ENCODE measurements at places on chromosomes 12 and 14.

GRCh38 chr12:19454837-19455236 is 15.5 kb downstream of the AEBP2 start:
- H3K27ac ChIP-seq, result no peak overlapping the region
- H3K4me1 ChIP-seq, result peaks cover 16% of the 10 kb centered on the region
- H3K27me3 ChIP-seq, result no peaks in the 10 kb centered on the region
- DNase-seq, result no peak

- no peak overlapping the region for H3K27ac ChIP-seq
- DNase-seq, result no peak
- no peaks in the 10 kb centered on the region for H3K4me1 ChIP-seq
- H3K36me3 ChIP-seq, result peaks cover 58% of the 10 kb centered on the region
Measured at GRCh38 chr14:103499709-103500108, 22.9 kb downstream of the CKB start.

DNA sequence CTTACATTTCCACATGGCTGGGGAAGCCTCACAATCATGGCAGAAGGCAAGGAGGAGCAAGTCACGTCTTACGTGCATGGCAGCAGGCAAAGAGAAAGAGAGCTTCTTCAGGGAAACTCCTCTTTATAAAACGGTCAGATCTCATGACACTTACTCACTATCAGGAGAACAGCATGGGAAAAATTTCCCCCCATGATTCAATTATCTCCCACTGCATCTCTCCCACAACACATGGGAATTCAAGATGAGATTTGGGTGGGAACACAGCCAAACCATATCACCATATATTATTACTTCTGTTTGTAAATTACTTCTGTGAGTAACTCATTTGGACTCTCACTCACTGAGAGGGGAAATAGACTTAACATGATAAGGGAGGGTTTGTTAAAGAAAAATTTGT is 1496.8 kb upstream of the TMEM132C start:
- DNase-seq, result no peak
- H3K4me1 ChIP-seq, result no peaks in the 10 kb centered on the region
- peak overlapping the region; percentile 81 for H3K4me3 ChIP-seq
- H3K27me3 ChIP-seq, result no peaks in the 10 kb centered on the region
- H3K27ac ChIP-seq, result peak overlapping the region; percentile 17

- no peak overlapping the region for H3K4me3 ChIP-seq
- no peak for DNase-seq
Measured at GRCh38 chr14:94386085-94387031, 2.0 kb downstream of the SERPINA1 start.

DNA sequence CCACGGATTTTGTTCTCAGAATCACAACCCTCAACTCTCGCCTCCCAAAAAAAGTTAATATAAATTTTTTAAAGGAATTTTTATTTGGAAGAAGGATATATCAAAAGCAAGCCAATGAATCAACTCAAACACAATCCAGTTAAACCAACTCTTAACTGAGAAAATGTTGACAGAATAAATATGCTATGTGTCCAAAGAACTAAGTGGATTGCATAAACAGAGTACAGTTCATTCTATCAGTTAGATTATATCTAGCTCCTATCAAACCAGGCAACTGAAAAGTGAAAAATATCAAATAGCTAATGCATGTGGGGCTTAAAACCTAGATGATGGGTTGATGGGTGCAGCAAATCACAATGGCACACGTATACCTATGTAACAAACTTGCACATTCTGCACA is 16.6 kb downstream of the SLC41A2 start:
- H3K27me3 ChIP-seq, result no peaks in the 10 kb centered on the region
- no peaks in the 10 kb centered on the region for H3K4me1 ChIP-seq
- no peak for DNase-seq
- no peak overlapping the region for H3K27ac ChIP-seq
- H3K36me3 ChIP-seq, result no peaks in the 10 kb centered on the region

- no peaks in the 10 kb centered on the region for H3K27me3 ChIP-seq
- peaks cover 9% of the 10 kb centered on the region for H3K36me3 ChIP-seq
- peak overlapping the region; percentile 2 for H3K4me3 ChIP-seq
- DNase-seq, result no peak
- peaks cover 85% of the 10 kb centered on the region for H3K4me1 ChIP-seq
- no peak overlapping the region for H3K27ac ChIP-seq
Measured at GRCh38 chr12:104506676-104507401, 50.1 kb downstream of the CHST11 start.

- H3K4me3 ChIP-seq, result no peak overlapping the region
- H3K27ac ChIP-seq, result no peak overlapping the region
- H3K36me3 ChIP-seq, result no peaks in the 10 kb centered on the region
- no peaks in the 10 kb centered on the region for H3K4me1 ChIP-seq
- no peak for DNase-seq
- H3K27me3 ChIP-seq, result peaks cover 4% of the 10 kb centered on the region
Measured at GRCh38 chr14:24853446-24853845, 196.5 kb downstream of the STXBP6 start.

GRCh38 chr12:78101946-78102635 is 271.4 kb downstream of the NAV3 start:
- no peak overlapping the region for H3K27ac ChIP-seq
- H3K4me1 ChIP-seq, result no peaks in the 10 kb centered on the region
- no peak for DNase-seq
- H3K36me3 ChIP-seq, result no peaks in the 10 kb centered on the region

- no peak overlapping the region for H3K27ac ChIP-seq
- DNase-seq, result no peak
- H3K36me3 ChIP-seq, result no peaks in the 10 kb centered on the region
Measured at GRCh38 chr14:97517566-97518234, 720.5 kb downstream of the VRK1 start.

- DNase-seq, result no peak
- no peaks in the 10 kb centered on the region for H3K36me3 ChIP-seq
- peaks cover 35% of the 10 kb centered on the region for H3K4me1 ChIP-seq
- peak overlapping the region; percentile 57 for H3K27ac ChIP-seq
Measured at GRCh38 chr12:52022841-52023181, 16.1 kb downstream of the TAMALIN start.

- H3K27ac ChIP-seq, result no peak overlapping the region
- H3K27me3 ChIP-seq, result peaks cover 2% of the 10 kb centered on the region
- DNase-seq, result no peak
- no peaks in the 10 kb centered on the region for H3K4me1 ChIP-seq
- no peaks in the 10 kb centered on the region for H3K36me3 ChIP-seq
Measured at GRCh38 chr12:66092559-66093269, 37.8 kb downstream of the LLPH start.

GRCh38 chr12:92690601-92691000 is 12.2 kb upstream of the PLEKHG7 start:
- H3K4me1 ChIP-seq, result no peaks in the 10 kb centered on the region
- H3K27me3 ChIP-seq, result no peaks in the 10 kb centered on the region
- H3K27ac ChIP-seq, result no peak overlapping the region
- no peak overlapping the region for H3K4me3 ChIP-seq
- no peak for DNase-seq
- no peaks in the 10 kb centered on the region for H3K36me3 ChIP-seq

- no peaks in the 10 kb centered on the region for H3K4me1 ChIP-seq
- no peak overlapping the region for H3K27ac ChIP-seq
- no peak overlapping the region for H3K4me3 ChIP-seq
Measured at GRCh38 chr12:76633415-76633814, 73.8 kb upstream of the OSBPL8 start.

GRCh38 chr12:13101821-13102375 is 1.6 kb downstream of the GSG1 start:
- peak; percentile 38 for DNase-seq
- no peaks in the 10 kb centered on the region for H3K27me3 ChIP-seq
- peak overlapping the region; percentile 63 for H3K4me3 ChIP-seq

GRCh38 chr12:68481181-68481941 is 129.3 kb upstream of the RAP1B start:
- H3K4me3 ChIP-seq, result peak overlapping the region; percentile 13
- no peak for DNase-seq
- H3K27me3 ChIP-seq, result no peaks in the 10 kb centered on the region

DNA sequence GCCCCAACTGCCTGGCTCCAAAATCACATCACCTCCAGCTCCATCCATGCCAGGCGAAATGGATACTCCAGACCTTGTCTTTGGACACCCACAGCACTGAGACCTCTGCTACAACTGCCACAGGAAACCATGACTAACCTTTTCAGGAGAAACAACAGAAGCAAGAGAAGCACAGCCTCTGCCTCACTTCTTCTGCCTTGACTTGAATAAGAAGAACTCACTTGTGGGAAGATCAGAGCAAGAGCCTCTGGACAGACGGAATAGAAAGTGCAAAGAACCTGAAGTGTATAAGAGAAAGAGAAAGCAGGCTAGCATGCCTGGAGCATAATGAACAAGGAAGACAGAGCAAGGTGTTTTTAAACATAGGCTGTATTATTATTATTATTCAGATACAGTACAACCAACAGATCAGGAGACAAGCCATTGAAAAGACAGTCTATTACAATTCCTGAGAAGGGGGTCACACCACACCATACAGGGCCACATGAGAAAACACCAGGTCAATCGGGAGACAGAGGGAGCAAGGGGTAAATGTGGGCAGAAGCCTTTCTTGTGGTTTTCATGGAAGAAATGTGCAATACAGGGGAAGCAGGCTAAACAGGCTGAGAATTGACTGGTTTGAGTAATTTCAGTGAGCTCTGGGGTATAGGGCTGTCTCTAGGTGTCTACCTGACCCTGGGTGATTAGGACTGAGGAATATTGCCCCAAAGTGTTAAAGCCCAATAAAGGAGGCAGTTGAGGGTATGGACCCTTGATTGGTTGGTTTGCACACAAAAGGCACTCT is 7.4 kb upstream of the OR10P1 start:
- H3K27me3 ChIP-seq, result peaks cover 2% of the 10 kb centered on the region
- H3K27ac ChIP-seq, result no peak overlapping the region
- no peak overlapping the region for H3K4me3 ChIP-seq
- DNase-seq, result peak; percentile 34
- no peaks in the 10 kb centered on the region for H3K4me1 ChIP-seq

DNA sequence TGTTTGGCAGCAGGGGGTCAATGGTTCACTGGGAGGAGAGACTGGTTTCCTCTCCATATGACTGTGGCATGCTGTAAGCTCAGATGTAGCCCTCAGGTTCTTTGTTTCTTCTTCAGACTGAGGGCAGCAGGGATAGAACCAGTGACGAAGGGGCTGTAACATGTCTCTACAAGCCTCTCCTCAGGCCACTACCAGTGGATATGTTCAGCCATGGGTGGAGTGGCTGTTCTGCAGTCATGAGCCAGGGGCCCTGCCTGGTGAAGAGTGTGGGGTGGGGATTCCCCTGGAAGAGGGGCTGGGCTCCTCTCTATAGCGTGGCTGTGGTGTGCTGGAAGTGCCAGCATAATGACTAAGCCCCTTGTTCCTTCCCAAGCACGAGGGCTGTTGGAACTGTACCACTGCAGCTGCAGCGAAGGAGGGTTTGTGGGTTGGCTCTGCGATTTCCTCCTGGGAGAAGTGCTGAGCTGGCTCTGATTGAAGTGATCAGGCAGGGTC is 55.8 kb downstream of the CMAS start:
- no peaks in the 10 kb centered on the region for H3K27me3 ChIP-seq
- no peak overlapping the region for H3K4me3 ChIP-seq
- H3K27ac ChIP-seq, result no peak overlapping the region
- H3K36me3 ChIP-seq, result no peaks in the 10 kb centered on the region
- no peak for DNase-seq
- H3K4me1 ChIP-seq, result peaks cover 3% of the 10 kb centered on the region

DNA sequence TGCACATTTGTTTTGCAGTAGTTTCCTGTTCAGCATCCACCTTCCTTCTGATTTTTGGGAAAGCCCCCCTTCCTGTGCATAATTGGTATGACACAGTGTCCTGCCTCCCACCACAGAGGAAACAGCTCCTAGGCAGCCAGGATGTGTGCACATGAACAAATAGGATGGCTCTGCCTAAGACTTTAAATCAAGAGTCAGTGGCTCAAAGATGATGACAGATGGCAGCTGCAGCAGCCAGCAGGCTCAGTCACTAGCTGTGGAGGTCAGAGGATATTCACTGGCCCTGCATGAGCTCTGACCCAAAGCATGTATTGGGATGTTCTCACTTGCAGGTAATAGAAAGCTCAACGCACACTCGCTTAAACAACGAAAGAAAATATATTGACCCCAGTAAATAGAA is 90.3 kb downstream of the KCNK10 start:
- no peaks in the 10 kb centered on the region for H3K4me1 ChIP-seq
- peaks cover 3% of the 10 kb centered on the region for H3K27me3 ChIP-seq
- no peaks in the 10 kb centered on the region for H3K36me3 ChIP-seq
- H3K27ac ChIP-seq, result no peak overlapping the region

GRCh38 chr12:27474344-27474743 is 27.8 kb downstream of the SMCO2 start:
- H3K36me3 ChIP-seq, result no peaks in the 10 kb centered on the region
- no peak overlapping the region for H3K27ac ChIP-seq
- no peaks in the 10 kb centered on the region for H3K4me1 ChIP-seq
- H3K4me3 ChIP-seq, result no peak overlapping the region
- DNase-seq, result no peak

DNA sequence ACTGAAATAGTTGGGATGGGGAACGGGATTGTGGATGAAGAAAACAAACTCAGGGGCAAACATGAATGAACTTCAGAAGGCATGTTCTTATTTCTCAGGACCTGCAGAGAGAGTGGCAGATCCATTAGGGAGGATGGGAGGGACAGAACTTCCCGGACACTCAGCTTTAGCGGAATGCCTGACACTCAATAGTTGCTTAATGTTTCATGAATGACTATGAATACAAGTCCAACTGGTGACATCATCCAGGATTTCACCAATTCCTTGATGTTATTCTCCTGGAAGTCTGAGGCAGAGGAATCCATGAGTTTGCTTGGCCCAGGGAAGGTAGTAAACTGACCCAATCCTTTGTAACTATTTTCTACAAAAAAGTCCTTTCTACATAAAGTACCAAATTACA is 37.8 kb upstream of the LRRC10 start:
- no peak overlapping the region for H3K27ac ChIP-seq
- no peak overlapping the region for H3K4me3 ChIP-seq
- H3K36me3 ChIP-seq, result no peaks in the 10 kb centered on the region
- H3K27me3 ChIP-seq, result peaks cover 8% of the 10 kb centered on the region
- DNase-seq, result no peak

GRCh38 chr12:96985515-96986362 is 78.7 kb downstream of the NEDD1 start:
- H3K4me1 ChIP-seq, result peaks cover 11% of the 10 kb centered on the region
- H3K36me3 ChIP-seq, result no peaks in the 10 kb centered on the region
- peak; percentile 5 for DNase-seq
- H3K4me3 ChIP-seq, result peak overlapping the region; percentile 14

DNA sequence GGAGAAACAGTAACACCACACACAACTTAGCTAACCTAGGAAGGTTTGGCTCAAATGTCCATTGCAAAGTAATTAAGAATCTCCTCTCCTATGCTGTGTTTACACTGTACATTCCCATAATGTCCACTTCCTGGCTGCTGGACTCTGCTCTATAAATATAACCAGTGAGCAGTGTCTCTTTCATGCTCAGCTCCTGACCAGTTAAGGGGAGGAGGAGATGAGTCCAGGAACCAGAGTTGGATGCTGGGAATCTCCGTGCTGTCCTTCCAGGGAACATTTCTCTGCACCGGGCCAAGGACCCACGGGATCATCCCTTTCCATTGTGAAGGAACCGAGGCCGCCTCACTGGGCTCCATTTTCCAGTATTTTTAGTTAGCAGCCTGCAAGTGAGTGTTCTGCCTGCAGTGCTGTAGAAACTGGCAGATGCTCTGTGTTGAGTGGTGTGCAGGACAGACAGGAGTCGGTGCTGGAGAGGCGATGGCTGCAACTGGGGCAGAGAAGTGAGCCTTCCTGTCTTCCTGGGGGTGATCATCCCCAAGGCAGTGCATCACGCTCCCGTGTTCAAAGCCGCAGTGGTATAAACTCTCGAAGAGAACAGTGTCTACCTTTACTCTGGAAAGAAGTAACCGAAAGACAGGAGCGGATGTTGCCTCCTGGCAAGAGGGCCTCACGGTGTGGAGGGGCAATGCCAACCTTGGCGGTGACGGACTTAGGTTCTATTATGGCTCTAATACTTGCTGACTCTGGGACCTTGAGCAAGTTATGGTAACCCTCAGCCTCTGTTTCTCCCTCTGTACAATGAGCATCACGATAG is 195.5 kb downstream of the CACNA1C start:
- H3K27ac ChIP-seq, result no peak overlapping the region
- no peaks in the 10 kb centered on the region for H3K27me3 ChIP-seq
- DNase-seq, result no peak
